Stimulated activated CD4-positive, alpha-beta T cell treated with anti-CD3 and anti-CD28 coated beads, Interleukin-1b, Interleukin-23, amount 100 ng/mL, for 1 hour (primary cell): ENCODE measurements at places on chromosomes 1 and 21.

- DNase-seq, result no peak
These were observed 35.4 kb upstream of the LHX4 start for GRCh38 chr1:180194546-180195207.

- DNase-seq, result no peak
These were observed 22.8 kb downstream of the TMCO4 start for GRCh38 chr1:19776933-19777332.

GRCh38 chr1:4322881-4323280, 331.5 kb upstream of the AJAP1 start:
- DNase-seq, result no peak

- no peak for DNase-seq
These were observed 377.5 kb downstream of the GPATCH2 start for GRCh38 chr1:217253351-217253750.

- DNase-seq, result no peak
These were observed 26.9 kb upstream of the GPR88 start for GRCh38 chr1:100511058-100511457.

DNA sequence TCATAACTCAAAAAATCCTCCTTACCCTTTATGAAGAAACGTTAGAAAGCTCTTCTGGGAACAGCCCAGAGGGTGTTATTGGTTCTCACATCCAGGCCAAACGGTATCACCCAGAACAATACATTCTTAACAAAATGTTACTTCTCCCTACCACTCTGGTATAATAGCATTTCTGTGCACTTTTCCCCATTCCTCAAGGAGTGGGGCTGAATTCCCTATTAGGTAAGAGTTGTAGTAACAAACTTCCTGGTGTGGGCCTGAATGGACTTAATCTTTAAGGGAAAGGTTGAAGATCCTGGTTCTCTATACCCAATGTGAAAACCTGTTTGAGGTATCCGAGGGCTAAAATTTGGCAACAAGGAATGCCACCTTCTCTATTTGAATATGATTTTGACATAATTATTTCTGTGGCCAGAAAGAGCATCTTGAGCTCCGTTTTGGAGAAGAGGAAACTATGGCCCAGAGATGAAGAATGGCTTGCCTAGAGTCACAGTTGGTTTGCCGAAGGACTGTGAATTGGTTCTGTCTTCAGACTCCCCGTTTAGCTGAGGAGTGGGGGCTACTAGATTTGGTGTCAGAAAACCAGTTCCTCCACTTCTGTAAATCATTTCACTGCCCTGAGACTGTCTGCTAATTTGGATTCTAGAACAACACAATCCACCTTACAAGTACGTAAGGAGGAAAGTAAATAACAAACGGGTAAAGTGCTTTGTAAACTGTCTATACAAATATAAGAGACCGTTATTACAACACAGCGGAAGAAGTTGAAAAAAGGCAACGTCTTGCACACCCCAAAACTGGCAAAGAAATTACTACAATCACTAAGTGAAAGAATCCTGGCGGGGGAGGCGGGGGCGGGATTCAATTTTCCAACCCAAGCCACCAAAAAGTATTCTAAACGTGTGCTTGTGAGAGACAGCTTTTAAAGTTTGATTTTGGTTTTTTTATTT, 2.3 kb downstream of the ANP32E start:
- peak; percentile 52 for DNase-seq

GRCh38 chr1:235888119-235888643, 21.5 kb upstream of the LYST start:
- DNase-seq, result no peak

DNA sequence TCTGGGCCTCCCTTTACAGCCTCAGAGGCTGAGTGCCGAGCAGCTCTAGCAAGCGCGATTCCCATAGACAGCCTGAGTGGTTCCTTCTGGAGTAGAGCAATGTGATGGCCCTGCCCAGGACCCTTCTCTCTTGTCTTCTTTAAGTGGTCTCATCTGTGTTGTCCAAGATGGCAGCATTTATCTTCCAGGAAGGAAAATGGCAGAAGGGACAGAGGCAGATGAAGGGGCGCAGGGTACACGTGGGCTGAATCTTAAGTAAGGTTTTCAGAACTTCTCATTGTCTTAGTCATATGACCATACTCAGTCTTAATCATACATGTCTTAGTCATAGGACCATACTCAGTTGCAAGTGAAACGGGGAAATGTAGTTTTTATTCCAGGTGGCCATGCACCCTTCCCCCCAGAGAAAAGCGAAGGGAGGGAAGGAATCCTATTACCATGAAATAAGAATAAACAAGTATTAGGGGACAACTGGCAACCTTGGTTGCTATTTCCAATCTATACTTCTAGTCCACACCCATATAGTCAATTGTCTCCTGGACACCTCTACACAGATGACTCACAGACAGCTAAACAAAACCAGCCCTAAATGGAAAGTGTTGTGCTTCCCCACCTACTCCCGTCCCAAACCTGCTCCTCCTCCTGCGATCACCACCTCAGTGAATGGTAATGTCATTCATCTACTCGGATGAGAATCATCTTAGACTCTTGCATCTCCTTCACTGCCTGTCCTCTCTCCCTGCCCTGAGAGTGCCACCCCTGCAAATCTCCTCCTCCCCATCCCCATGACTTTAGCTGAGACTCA, 13.3 kb downstream of the OVAAL start:
- no peak for DNase-seq

DNA sequence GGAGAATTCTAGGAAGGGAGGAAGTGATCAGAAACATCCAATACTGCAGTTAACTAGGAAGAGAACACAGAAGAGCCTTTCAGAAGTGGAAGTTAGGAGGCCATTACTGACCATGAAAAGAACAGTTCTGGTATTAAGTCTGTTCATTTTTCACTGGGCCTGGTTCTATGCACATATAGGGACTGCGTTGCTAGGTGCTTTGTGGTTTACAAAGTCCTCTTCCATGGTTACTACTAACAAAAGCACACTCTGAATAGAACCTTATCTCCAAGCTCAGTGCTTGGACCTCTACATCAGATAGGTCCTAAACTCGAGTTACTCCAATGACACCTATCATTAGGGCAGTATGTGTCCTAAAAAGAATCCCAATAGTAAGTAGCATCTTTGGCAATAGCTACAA, 75.4 kb downstream of the RPAP2 start:
- DNase-seq, result no peak

GRCh38 chr1:153548722-153549688, at the start of gene S100A3:
Gene S100A3 (minus strand): TSS chr1:153549258. CDS start chr1:153548485, 773 bp downstream.
- DNase-seq, result no peak

DNA sequence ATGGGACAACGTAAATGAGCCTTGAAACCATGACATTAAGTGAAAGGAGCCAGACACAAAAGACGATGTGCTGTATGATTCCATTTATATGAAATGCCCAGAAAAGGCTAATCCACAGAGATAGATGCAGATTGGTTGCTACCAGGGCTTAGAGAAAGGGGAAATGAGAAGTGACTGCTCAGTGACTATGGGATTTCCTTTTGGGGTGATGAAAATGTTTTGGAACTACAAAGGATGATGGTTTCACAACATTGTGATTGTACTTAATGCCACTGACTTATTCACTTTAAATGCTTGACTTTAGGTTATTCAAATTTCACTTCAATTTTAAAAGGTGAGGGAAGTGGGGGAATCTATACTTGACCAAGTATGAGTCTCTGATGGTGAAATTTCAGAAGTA, 414.3 kb downstream of the SETD4 start:
- no peak for DNase-seq

- DNase-seq, result no peak
These were observed 254.9 kb upstream of the CACYBP start for GRCh38 chr1:174744886-174745285.

DNA sequence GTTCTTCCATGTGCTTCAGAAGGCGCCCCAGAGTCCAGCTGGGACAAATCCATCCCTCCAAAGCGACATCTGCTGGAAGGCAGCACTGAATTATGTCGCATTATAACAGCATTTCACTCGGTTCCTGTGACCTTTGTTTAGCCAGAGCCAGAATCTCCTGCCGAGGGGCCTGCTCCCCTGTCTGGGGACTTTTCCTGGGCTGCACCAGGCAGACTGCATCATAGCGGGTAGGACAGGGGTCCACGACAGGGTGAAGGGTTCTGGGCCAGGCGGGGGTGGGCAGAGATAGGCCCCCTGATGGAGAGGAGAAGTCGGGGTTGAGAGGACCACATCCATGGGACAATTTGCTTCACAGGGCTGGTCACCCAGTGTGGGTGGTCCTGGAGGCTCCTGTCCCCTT, 276.9 kb downstream of the MATN1 start:
- DNase-seq, result no peak

GRCh38 chr1:64135462-64136223, 67.8 kb upstream of the UBE2U start:
- DNase-seq, result no peak

DNA sequence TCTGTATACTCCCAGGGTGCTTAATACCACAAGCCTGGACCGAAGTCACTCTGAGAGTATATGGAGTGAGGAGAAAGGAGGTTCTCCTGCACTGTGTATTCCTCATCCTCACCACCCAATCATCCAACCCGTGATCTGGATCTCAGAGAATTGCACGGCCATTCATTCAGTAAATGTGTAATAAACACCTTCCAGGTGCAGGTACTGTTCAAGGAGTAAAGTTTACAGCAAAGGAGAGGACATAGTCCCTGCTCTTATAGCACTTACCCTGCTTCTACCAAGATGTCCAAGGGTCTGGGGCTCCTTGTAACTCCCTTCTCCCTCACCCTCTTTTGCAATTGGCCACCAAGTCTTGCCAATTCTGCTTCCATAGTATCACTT, 139.2 kb upstream of the JUN start:
- DNase-seq, result no peak

GRCh38 chr1:230728710-230729392, 14.9 kb upstream of the AGT start:
- DNase-seq, result no peak

GRCh38 chr1:214342525-214342924, 61.6 kb downstream of the SMYD2 start:
- no peak for DNase-seq

DNA sequence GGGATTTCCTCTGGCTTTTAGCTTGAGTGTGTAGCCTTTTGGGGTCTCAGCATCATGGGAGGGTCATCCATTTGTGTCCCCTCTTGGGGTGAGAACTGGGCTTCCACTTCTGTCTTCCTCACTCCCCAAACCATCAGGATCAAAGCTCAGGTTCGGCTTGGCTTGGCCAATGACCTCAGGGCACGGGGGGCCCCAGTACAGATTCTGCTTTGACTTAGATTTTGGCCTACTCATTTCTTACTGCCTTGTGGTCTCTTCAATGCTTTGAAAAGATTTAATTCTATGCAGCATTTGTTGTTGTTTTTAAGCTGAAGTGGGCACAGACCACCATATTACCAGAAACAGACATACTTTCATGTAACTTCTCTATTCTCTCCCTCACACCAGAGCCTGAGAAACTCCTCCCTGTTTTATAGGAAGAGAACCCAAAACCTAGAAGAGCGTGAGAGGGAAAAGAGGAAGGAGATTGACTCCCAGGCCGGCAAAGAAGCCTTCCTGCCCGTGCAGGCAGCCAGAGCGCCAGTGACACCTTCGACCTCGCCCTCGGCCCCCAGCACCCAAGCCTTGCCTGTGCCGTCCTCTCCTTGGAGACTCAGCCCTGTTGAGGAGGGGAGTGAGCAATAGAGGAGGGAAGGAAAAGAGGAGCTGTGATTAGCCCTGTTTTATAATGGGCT, 1.9 kb upstream of the S100A3 start:
- no peak for DNase-seq

GRCh38 chr1:200217703-200218102, 190.2 kb downstream of the NR5A2 start:
- DNase-seq, result no peak

DNA sequence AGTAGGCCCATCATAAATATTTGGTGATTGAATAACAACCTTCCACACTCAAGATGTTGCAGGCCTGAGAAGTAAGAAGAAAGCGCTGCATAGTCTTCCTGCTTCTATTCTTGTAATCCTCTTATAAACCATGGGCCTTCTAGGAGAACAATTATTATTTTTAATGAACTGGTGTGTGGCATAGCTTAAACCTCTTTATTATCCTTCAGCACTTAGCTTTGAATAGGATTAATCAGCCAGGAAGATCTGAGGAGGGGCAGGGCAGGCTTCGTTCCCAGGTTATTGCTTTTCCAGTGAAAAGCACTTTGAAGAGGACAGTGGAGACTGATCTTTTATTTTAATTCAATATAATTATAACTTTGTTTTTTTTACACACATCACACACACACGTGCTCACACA, 42.3 kb downstream of the KIF26B start:
- no peak for DNase-seq

GRCh38 chr1:73998348-73998959, 199.5 kb downstream of the LRRIQ3 start:
- no peak for DNase-seq

GRCh38 chr1:194723067-194723466, 1536.7 kb upstream of the B3GALT2 start:
- no peak for DNase-seq

DNA sequence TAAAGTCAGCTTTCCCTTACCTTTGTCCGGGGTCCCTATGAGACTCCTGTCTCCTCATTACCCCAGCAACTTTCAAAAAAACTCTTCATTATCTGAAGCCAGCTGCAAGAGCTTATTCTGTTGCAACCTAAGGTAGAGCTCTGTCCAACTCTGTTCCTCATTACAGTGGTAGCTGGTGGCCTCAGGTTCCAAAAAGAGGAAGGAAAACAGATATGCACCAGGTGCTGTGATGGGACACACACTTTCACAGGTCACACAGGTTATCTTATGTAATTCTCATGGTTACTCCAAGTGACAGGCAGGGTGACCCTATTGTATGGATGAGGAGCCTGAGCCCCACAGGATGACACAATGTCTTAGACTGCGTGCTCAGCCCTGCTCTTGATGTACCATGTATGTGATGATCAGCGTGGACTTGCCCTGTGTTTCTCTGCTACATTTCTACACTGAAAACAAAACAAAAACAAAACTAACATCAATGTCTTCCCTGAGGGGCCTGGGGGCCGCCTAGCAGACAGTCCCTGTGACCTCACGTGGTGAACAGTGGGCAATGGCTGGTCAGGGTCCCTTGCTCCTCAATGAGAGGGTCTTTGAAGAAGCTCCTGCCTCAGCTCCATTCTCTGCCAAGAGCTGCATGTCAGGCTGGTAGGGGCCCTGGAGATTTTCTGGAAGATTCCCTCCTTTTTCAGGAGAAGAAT, 9.7 kb upstream of the TENT5C start:
- no peak for DNase-seq

DNA sequence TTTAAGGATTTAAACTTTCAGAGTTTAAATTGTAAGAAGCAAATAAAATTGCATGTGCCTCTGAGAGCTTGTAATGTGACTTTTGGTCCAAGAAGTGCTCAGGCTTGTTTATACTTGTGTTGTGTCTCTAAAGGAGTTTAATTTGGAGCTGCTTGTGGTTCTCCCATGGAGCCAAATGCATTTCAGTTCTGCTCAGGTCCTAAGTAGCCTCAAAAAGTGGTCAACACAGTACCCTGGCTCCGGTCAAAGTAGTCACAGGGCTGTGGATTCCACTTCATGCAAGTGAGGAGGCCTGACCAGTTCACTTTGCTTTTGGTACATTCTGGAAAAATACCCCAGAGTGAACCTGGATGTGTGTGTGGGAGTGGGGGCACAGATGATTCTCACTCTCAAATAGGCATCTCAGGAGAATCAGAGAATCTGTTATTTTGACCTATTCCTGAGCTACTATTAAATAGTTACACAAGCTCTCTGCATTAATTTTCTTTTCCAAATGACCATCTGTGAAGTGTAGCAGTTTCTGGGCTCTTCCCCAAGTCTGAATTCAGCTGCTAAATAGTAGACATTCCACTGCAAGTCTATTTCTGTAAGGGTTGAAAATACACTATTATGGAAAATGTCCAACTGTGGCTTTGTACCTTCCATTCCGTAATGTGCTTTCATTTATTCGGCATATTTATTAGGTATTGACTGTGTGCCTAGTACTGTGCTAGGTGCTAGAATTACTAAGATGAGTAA, 31.7 kb upstream of the AGO1 start:
- no peak for DNase-seq

GRCh38 chr1:91603409-91603808, 102.8 kb downstream of the CDC7 start:
- DNase-seq, result no peak
